Activated T-helper 1 cell treated with anti-CD3 and anti-CD28 coated beads, Interleukin-2, amount 50 U/mL, for 16 hours (primary cell): ENCODE measurements at places on chromosomes 11 and 22.

DNA sequence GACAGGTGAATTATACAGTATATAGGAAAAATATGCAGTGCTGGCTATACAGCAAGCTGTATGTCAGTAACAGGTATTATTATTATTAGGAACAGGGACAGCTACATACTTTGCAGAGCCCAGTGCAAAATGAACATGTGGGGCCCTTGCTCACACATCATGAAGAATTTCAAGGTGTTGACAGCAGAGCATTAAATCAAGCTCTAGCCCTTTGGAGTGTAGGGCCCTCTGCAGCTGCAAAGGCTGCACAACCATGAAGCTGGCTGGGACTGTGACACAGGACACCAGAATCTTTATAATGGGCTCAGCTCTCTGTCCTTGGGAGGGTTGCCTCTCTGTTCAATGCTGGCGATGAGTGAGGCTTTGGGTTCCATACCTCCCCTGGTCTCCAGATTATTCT lies 44.9 kb upstream of the DAGLA start:
- no peak for DNase-seq

GRCh38 chr11:67076202-67076601 lies 19.6 kb downstream of the RHOD start:
- no peak for DNase-seq

DNA sequence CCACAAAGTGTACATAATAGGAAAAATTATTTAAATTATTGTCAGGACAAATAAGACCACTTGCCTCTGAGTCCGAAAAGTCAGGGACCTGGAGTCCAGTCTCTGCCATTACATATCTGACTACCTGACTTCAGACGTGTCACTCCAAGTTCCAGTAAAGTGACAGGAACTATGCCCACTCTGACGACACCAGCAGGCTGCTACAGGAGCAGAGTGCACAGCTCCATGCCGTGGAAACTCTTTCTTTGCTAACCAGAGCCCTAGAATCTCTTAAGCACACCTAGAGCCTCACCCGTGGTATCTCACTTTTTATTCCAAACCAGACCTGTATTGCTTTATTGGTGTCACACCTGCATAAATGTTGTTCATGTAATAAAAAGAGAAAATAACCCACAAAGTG lies 93.7 kb downstream of the PLEKHA7 start:
- DNase-seq, result no peak

DNA sequence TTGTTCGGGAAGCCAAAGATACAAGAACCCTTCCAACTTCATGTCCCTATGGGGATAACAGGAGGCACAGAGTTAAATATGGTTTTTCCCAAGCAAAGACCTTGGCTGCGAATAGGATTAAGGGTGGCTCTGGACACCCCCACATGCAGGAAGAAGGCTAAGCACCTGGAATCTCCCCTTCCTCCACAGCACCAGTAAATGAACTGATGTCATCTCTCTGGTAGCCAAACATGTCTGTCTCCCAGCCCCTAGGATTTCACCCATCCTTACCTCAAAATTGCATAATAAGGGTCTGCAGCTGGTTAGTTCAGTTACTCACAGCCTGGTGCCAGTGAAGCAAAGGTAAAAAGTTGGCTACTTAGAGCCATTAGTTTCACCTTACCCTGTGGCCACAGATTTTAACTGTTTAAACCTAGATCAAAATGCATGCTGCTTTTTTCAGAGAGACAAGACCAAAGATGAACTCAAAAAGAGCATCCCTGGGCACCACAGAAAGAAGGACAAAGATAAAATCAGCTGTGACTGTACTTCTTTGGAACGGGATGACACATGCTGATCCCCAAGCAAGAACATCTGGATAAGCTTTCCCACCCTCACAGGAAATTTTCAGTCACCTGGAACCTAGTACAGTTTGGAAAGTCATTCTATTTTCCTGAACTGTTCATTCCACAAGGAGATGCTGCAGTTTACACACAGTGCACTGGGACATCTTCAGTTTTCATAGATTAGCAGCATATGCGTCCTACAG lies 77.2 kb upstream of the AKIP1 start:
- DNase-seq, result no peak

DNA sequence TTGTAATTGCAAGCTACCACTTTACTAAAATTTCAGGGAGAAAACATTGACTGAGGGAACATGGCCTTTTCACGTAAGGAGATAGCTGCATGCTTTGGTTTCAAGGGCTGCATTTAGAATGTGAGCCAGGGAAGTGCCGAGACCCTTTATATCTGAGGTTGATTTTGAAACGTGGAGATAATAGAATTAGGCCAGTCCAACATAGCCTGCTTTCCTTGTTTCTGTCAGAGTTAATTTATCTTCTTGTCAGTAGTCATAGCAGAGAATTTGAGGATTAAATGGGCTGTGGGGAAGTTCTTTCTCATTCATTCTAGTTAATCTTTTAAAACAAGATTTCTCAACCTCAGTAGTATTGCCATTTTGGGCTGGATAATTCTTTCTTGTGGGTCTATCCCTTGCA lies 12.2 kb downstream of the ALKBH3 start:
- DNase-seq, result no peak

DNA sequence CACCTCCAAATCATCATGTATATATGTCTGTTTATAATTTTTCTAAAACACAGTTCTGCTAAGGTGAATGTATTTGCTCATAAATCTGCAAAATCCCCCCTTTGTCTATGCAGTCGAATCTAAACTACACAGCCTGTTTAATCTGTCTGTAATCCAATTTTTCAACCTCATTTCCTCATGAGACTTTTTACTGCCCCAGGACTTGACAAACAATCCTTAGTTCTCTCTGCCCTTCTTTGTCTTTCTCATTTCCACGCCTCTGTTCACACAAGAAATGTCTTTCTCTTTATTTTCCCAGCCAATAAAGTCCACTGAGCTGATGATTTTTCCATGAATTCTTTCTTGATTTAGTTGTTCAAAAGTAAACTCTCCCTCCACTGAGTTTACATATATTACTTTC lies 1154.3 kb downstream of the FAM181B start:
- DNase-seq, result no peak

DNA sequence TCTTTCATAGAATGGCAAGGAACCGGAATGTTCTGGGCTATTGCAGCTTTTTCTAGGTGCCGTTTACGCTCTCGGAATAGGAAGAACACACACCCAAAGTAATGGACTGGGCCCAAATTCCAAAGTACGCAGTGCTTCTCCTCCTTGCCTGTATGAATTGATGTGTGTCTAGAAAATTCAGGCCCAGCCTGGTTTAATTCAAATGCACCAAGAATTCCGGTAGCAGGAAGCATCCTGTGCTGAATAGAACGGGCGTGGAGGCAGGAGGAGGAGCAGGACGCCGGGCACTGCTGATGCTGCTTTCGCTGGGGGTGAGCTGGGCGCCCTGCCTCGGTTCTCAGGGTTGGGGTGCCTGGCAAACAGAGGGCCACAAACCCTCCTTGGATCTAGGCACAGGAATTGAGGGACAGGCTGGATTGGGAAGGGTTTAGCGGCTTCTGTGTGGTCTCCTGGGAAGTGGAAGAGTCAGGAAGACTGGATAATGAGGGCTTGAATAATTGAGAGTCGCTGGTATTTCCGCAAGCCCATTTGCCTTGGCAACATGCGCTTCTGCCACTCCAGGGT lies 2.0 kb downstream of the PARVB start:
- DNase-seq, result no peak

GRCh38 chr11:95867105-95867504 lies 56.8 kb downstream of the MTMR2 start:
- no peak for DNase-seq

DNA sequence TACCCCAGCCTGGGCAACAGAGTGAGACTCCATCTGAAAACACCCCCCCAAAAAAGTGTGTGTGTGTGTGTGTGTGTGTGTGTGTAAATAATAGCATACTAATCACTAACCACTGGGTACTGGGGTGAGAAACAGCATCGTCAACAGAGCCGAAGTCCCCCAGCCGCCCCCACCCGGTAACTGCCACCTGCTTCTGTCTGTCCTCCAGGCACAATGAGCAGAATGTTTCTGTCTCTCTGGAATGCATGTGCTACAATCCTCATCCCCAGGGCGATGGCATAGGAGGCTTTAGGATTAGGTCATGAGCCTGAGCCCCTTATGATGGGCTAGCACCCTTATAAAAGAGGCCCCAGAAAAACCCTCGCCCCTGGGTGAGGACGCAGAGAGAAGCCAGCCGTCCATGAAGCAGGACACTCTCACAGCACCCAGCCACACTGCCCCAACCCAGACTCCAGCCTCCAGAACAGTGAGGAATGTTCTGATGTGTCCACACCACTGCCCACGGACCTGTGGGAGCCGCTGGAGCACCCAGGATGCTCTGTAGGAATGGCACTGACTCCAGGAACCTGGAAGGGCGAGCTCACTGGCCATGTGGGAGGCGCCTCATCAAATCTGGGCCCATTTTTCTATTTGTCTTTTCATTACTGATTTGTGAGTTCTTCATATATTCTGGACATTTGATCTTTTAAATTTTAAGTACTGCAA lies 9.9 kb downstream of the TTLL8 start:
- DNase-seq, result no peak

DNA sequence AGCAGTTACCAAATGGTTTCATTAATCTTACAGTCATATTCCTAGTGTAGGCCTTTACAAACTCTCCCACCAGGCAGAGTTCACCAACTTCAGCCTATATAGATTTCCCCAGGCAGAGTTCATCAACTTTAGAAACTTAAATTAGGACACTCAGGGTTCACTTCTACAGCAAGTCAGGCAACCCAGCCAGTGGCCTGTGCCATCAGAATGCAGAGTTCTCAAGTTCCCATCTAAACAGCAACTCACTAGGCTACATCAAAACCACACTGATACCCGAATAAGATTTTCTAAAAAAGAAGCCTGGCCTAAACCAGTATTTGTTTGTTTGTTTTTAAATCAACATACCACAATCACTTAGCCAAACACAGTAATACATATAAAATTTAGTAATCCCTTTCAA lies 33.7 kb downstream of the PICALM start:
- DNase-seq, result no peak

DNA sequence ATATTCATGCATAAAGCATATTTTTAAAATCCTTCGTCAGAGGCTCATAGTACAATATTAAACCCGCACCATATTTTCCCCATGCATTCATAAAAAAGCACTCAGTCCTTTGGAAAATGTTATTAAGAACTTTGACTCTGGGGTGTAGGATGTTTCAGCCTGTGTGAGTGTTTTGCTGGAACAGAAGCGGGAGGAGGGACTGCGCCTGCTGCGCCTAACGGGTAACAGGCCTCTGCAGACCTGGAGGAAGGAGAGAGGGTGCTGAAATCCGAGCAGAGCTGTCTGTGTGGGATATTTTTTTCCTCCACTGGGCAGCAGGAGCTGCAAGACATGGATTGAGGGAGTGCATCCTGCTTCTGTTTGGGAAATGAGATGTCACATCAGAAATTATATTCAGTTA lies 483.0 kb downstream of the BRD1 start:
- DNase-seq, result no peak

DNA sequence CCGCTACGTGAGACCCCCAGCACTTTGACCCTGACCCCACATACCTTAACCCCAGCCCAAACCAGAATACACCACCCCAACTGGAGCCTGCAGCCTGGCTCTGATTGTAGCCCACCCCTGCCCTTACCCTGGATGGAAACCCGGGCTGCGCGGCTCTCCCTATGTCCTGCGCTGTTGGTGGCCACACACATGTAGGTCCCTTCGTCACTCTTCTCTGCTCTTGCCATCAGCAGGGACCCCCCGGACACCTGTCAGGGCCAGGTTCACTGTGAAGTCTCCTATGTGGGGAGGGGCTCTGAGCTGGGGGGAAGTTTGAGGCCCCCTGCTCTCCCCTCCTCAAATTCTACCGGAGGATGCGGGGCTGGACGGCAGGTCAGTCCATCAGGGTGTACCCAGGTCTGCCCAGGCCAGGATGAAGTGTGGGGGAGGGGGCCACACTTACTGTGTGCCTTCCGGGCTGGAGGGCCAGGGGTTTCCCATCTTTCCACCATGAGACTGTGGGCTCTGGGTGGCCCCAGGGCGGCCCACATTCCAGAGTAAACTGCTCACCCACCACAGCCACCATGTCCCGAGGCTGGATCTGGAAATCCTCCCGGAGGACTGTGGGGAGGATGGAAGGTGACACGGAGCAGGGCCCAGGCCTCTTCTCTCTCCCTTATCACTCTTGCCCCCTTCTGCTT lies 1.5 kb downstream of the ROBO4 start:
- DNase-seq, result no peak

DNA sequence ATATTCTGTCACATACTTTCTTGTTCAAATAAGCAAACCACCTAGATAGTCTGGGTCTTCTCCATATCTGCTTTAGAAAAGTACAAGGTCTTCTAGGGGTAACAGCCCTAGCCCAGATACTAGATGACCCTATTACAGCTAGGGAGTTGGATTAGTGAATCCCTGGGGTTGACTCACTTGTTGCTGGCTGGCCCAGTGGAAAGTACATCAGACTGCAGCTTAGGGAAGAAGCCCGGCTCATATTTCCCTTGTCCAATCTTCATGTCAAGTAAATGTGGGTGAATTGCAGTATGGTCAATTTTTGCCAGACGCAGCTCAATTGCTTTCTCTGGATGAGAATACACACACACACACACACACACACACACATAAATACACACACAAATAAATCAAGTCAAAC lies 79.1 kb upstream of the SCUBE2 start:
- no peak for DNase-seq

DNA sequence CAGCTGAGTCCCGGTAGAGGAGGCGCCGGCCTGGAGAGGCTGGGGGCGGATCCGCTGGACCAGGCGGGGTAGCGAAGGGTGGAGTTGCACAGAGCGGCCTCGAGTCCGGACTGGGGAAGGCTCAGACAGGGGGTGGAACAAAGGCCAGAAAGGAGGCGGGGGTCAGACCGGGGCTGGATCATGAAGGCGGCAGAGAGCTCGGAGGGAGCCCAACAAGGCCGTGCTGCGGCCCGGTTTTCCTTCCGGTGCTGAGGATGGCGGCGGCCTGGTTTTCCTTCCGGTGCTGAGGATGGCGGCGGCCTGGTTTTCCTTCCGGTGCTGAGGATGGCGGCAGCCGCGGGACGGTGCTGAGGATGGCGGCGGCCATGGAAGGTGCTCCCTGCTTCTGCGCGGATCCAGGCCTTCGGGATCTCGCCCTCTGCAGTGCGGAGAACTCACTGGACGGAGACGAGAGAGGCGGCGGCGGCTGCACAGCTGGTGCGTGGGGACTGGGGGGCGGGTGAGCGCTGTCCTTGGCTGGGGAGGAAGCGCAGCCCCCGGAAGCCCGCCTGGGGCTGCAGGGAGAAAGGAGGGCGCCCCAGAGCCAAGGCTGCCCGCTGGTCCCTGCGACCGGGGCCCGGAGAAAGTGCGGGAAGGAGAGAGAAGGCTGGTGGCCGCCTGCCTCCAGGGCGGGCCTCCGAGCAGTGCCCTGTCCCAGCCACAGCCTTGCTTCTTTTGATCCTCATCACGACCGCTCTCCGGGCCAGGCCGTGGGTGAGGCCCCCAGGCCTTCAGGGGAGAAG lies 350.4 kb upstream of the B3GAT1 start:
- DNase-seq, result no peak
